ENCODE measurements at places on chromosomes 5 and 9.

DNA sequence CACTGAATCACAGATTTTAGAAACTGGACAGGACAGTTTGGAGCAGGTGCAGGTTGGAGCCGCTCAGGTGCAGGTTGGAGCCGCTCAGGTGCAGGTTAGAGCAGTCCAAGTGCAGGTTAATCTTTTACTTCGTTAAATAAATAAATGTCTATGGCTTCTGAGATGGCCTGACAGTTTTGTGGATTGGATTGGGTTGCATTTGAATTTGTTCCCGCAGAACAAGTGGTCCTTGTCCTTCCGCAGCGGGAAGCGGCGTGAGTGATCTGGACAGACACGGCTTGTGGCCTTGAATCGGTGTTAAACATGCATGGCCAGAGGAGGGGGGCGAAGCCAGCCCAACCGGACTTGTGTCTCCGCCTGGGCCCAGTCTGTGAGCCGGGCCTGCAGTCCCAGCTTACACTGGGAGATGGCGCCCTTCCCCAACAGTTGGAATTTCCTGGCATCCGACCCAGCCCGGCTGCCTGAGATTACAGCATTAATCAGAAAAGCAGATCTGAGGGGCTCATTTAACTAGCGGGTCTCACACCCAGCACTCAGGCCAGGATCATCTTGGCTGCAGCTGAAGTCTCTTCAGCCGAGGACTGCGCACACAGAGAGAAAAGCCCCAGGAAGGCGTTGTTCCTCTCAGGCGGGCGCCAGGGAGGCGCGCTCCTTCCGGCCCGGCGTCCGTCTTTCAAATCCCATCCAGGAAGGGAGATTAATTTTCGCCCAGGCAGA lies 1.5 kb upstream of the OLFM1 start:
- no peak overlapping the region for H3K4me3 ChIP-seq
- DNase-seq = peak; percentile 11
- H3K27ac ChIP-seq = no peak overlapping the region
- H3K4me1 ChIP-seq = no peaks in the 10 kb centered on the region
- peaks cover 21% of the 10 kb centered on the region for H3K27me3 ChIP-seq
- H3K36me3 ChIP-seq = no peaks in the 10 kb centered on the region

- peaks cover 7% of the 10 kb centered on the region for H3K4me1 ChIP-seq
- no peaks in the 10 kb centered on the region for H3K36me3 ChIP-seq
- H3K27ac ChIP-seq = no peak overlapping the region
- no peaks in the 10 kb centered on the region for H3K27me3 ChIP-seq
Observed at GRCh38 chr9:20551236-20551635, 71.1 kb downstream of the MLLT3 start.

DNA sequence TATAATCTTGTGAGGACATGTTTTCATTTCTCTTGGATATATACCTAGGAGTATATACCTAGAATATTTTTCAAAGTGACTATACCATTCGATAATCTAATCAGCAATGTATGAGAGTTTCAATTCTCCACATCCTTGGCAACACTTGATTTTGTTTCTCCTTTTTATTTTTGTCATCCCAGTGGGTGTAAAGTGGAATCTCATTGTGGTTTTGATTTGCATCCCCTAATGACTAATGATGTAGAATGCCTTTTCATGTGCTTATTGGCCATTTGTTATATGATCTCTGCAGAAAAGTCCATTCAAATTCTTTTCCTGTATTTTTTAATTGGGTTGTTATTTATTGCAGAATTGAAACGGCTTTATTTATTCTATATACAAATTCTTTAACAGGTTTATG lies 15.2 kb downstream of the ZCCHC9 start:
- no peak overlapping the region for H3K4me3 ChIP-seq
- peak; percentile 54 for DNase-seq
- no peaks in the 10 kb centered on the region for H3K27me3 ChIP-seq
- H3K4me1 ChIP-seq = peaks cover 3% of the 10 kb centered on the region
- no peak overlapping the region for H3K27ac ChIP-seq
- peaks cover 22% of the 10 kb centered on the region for H3K36me3 ChIP-seq

- peak; percentile 11 for DNase-seq
- peak overlapping the region; percentile 10 for H3K4me3 ChIP-seq
- no peak overlapping the region for H3K27ac ChIP-seq
Observed at GRCh38 chr9:131282688-131283422, 6.5 kb upstream of the FAM78A start.

DNA sequence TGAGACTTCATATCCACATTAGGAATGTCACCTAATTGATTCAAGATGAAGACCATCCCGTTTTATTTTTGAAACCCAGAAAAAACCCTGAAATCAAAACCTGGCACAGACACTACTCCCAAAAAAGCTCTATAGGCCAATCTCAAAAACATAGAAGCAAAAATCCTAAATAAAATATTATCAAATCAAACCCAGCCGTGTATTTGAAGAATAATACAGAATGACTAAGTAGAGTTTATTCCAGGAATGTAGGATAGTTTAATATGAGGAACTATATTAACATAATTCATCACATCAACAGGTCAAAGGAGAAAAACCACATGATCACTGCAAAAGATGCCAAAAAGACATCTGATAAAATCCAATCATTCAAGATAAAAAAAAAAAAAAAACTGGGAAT lies 167.1 kb downstream of the ACTL7B start:
- no peaks in the 10 kb centered on the region for H3K27me3 ChIP-seq
- DNase-seq = no peak
- peaks cover 5% of the 10 kb centered on the region for H3K4me1 ChIP-seq
- no peak overlapping the region for H3K4me3 ChIP-seq

GRCh38 chr5:50300878-50301277 lies 140.2 kb downstream of the EMB start:
- no peak overlapping the region for H3K4me3 ChIP-seq
- H3K27ac ChIP-seq = no peak overlapping the region
- no peaks in the 10 kb centered on the region for H3K36me3 ChIP-seq
- no peaks in the 10 kb centered on the region for H3K4me1 ChIP-seq

- H3K4me3 ChIP-seq = no peak overlapping the region
- DNase-seq = peak; percentile 13
- no peaks in the 10 kb centered on the region for H3K36me3 ChIP-seq
- H3K4me1 ChIP-seq = peaks cover 6% of the 10 kb centered on the region
Observed at GRCh38 chr9:133904346-133905090, 87.6 kb downstream of the VAV2 start.

DNA sequence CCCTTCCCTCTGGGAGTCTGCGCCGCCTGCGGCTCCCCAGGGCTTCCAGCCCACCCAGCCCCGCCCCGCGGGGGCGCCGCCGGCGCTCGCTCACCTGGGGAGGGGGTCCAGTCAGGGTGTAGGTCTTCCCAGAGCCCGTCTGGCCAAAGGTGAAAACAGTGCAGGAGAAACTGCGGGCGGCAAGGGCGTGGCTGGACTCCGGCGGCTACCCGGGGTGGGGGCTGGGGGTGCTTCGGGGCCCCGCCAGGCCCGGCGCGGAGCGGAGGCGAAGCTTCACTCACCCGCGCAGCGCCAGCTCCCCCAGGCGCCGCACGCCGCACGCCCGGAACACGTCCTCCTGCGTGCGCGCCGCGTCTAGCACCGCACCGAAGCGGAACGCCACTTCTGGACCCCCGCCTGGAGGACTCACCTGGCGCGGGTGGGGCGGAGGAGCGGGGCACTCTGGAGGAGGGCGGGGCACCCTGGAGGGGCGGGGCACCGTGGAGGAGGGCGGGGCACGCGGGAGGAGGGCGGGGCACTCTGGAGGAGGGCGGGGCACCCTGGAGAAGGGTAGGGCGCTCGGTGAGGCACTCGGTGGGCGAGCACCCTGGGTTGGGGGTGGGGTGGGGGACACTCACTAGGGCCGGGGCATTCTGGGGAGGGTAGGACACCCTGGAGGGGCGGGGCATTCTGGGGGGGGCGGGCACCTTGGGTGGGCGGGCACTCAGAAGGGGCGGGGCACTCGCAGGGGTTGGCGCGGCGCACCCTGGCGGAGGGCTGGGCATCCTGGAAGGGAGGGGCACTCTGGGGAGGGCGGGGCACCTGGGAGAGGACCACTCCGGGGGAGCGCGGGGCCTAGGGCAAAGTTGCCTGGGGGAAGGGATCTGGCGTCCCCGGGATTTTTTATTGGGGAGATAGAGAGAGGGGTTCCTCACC lies 814 bp downstream of the KIF12 start:
- no peak overlapping the region for H3K4me3 ChIP-seq
- H3K36me3 ChIP-seq = no peaks in the 10 kb centered on the region
- H3K27me3 ChIP-seq = peaks cover 2% of the 10 kb centered on the region
- peaks cover 5% of the 10 kb centered on the region for H3K4me1 ChIP-seq
- no peak overlapping the region for H3K27ac ChIP-seq
- DNase-seq = no peak

DNA sequence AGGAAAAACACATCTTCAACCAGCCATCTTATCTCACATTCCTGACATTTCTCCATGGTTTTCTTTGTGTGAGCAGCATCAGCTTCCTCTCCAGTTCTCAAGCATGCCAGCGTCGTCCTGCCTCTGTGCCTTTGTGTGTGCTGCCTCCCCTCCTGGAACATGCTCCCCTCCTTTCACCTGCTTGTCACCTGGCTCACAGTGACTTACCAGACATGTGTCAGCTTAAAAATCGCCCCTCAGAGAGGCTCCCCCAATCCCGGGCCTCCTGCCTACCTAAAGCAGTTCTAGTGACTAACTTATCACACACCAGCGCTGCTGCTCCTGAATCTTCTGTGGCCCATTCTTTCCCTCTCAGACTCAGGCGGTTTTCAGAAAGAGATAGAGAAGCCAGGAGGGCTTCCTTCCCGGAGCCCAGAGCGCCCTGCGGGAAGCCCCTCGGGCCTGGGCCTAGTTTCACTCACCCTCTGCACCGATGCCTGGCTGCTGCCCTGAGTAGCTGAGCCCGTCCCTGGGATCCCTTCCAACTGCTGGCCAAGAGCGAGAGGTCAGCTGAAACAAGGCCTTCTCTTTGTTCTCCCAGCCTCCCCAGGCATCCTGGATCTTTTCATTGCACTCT lies 51.1 kb upstream of the MVB12B start:
- H3K27ac ChIP-seq = no peak overlapping the region
- H3K4me1 ChIP-seq = peaks cover 8% of the 10 kb centered on the region
- no peak overlapping the region for H3K4me3 ChIP-seq
- peak; percentile 57 for DNase-seq
- H3K36me3 ChIP-seq = no peaks in the 10 kb centered on the region

GRCh38 chr5:147803926-147804325 lies 21.4 kb upstream of the JAKMIP2 start:
- H3K4me3 ChIP-seq = no peak overlapping the region
- H3K4me1 ChIP-seq = no peaks in the 10 kb centered on the region

GRCh38 chr9:89812556-89813181 lies 207.9 kb downstream of the GADD45G start:
- H3K27me3 ChIP-seq = no peaks in the 10 kb centered on the region
- no peaks in the 10 kb centered on the region for H3K36me3 ChIP-seq
- H3K4me3 ChIP-seq = no peak overlapping the region
- no peak for DNase-seq
- H3K4me1 ChIP-seq = peaks cover 27% of the 10 kb centered on the region

DNA sequence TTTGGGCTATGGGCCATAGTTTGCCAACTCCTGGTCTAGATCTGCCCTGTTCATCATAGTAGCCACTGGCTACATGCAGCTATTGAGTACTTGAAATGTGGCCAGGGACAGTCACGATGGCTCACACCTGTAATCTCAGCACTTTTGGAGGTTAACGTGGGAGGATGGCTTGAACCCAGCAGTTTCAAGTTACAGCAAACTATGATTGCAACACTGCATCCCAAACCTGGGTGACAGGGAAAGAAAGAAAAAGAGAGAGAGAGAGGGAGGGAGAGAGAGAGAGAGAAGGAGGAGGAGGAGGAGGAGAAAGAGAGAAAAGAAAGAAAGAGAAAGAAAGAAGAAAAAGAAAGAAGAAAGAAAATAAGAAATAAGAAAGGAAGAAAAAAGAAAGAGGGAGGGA lies 5.1 kb upstream of the GMCL2 start:
- H3K27me3 ChIP-seq = peaks cover 5% of the 10 kb centered on the region
- H3K4me1 ChIP-seq = no peaks in the 10 kb centered on the region
- H3K4me3 ChIP-seq = no peak overlapping the region
- H3K36me3 ChIP-seq = no peaks in the 10 kb centered on the region

DNA sequence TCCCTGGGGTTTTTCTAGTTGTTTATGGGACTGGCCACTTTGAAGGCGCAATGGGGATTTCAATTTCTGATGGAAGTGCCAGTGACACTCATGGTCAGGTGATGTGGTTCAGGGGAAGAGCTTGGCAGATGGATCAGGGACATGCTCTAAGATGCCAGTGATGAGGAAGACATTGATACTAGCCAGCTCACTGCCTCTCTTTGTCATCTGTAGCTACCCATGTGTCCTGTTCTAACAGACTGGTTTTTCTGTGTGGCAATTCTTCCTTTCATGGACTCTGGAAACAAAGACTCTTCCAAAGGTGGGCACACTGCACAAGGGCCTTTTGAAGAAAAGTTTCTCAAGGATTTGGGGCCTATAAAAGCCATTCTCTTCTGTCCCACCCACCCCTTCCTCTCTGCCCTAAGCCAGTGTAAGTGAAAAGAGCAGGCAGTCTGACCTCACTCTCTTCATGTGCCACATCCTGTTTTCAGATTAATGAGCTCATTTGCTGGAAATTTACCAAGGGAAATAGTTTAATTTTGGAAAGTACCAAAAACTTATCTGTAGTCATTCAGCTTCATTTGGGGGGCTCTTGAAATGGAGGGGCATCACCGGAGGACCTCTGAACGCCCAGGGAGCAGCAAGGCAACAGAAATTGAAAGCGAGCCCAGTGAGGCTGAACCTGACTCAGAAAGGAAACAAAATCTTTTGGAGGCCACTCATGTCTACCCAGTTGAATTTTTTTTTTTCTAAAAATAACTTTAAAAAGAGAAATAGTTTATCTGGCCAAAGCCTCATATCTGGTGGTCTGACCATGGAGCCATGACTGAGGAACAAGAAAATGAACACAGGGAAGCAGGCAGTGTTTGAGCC lies 4.9 kb upstream of the TRAF1 start:
- no peak overlapping the region for H3K4me3 ChIP-seq
- H3K27me3 ChIP-seq = no peaks in the 10 kb centered on the region
- peaks cover 49% of the 10 kb centered on the region for H3K4me1 ChIP-seq

GRCh38 chr5:175382171-175382570 lies 61.8 kb downstream of the DRD1 start:
- H3K27ac ChIP-seq = no peak overlapping the region
- H3K27me3 ChIP-seq = peaks cover 6% of the 10 kb centered on the region
- DNase-seq = no peak
- H3K4me3 ChIP-seq = no peak overlapping the region

GRCh38 chr9:14692470-14693250 lies 572 bp downstream of the ZDHHC21 start:
- H3K36me3 ChIP-seq = peaks cover 4% of the 10 kb centered on the region
- H3K27ac ChIP-seq = no peak overlapping the region
- H3K27me3 ChIP-seq = peaks cover 8% of the 10 kb centered on the region
- peaks cover 9% of the 10 kb centered on the region for H3K4me1 ChIP-seq

GRCh38 chr5:23506329-23507236 lies 826 bp upstream of the PRDM9 start:
- no peak overlapping the region for H3K4me3 ChIP-seq
- H3K27ac ChIP-seq = no peak overlapping the region
- DNase-seq = no peak
- no peaks in the 10 kb centered on the region for H3K36me3 ChIP-seq
- H3K27me3 ChIP-seq = no peaks in the 10 kb centered on the region

GRCh38 chr5:113070901-113071300 lies 94.3 kb downstream of the DCP2 start:
- no peaks in the 10 kb centered on the region for H3K4me1 ChIP-seq
- H3K27me3 ChIP-seq = no peaks in the 10 kb centered on the region
- H3K36me3 ChIP-seq = no peaks in the 10 kb centered on the region
- DNase-seq = no peak
- H3K4me3 ChIP-seq = no peak overlapping the region

GRCh38 chr5:151132963-151133362 lies 24.6 kb downstream of the ANXA6 start:
- no peaks in the 10 kb centered on the region for H3K4me1 ChIP-seq
- H3K36me3 ChIP-seq = peaks cover 93% of the 10 kb centered on the region
- no peak overlapping the region for H3K4me3 ChIP-seq
- H3K27me3 ChIP-seq = no peaks in the 10 kb centered on the region
- H3K27ac ChIP-seq = no peak overlapping the region
